Karpas-422 (cell line): ENCODE measurements at places on chromosomes 2 and 18. TPM values are rescaled to one million over a fixed set of nuclear protein-coding genes. Genes with fewer than 3 reads are reported as not detected.

HOXD9 gene
- total RNA-seq = not detected in 2 replicates

HJURP gene
- 16.5 and 29.0 TPM in 2 replicates for total RNA-seq

IL36A gene
- not detected in 2 replicates for total RNA-seq

NT5DC4 gene
- total RNA-seq = not detected in 2 replicates

CYB5A gene
- 43.5 and 50.9 TPM in 2 replicates for total RNA-seq

ANKRD30B gene
- not detected in 2 replicates for total RNA-seq

KHK gene
- 3.5 and 4.1 TPM in 2 replicates for total RNA-seq
